OCI-LY7 (cell line): ENCODE measurements at places on chromosomes 7 and 10. TPM values are rescaled to one million over a fixed set of nuclear protein-coding genes. Genes with fewer than 3 reads are reported as not detected.

The ERVW-1 gene
- total RNA-seq, result not detected in 2 replicates

The SLC26A5 gene
- total RNA-seq, result not detected in 2 replicates

The COBL gene
- not detected in 2 replicates for total RNA-seq

The EGR2 gene
- 0.19 and 0.30 TPM in 2 replicates for total RNA-seq

The ENKUR gene
- not detected in 2 replicates for total RNA-seq

The PITRM1 gene
- 37.1 and 40.3 TPM in 2 replicates for total RNA-seq

The HOXA6 gene
- 10.2 and 12.0 TPM in 2 replicates for total RNA-seq

The ARHGAP22 gene
- total RNA-seq, result 0.41 and 0.46 TPM in 2 replicates
